ENCODE measurements at places on chromosomes 6 and 20.

GRCh38 chr6:13277231-13277630, 51.1 kb downstream of the TBC1D7 start:
- DNase-seq: no peak

GRCh38 chr20:46583411-46584214, 33.2 kb upstream of the OCSTAMP start:
- DNase-seq: no peak

DNA sequence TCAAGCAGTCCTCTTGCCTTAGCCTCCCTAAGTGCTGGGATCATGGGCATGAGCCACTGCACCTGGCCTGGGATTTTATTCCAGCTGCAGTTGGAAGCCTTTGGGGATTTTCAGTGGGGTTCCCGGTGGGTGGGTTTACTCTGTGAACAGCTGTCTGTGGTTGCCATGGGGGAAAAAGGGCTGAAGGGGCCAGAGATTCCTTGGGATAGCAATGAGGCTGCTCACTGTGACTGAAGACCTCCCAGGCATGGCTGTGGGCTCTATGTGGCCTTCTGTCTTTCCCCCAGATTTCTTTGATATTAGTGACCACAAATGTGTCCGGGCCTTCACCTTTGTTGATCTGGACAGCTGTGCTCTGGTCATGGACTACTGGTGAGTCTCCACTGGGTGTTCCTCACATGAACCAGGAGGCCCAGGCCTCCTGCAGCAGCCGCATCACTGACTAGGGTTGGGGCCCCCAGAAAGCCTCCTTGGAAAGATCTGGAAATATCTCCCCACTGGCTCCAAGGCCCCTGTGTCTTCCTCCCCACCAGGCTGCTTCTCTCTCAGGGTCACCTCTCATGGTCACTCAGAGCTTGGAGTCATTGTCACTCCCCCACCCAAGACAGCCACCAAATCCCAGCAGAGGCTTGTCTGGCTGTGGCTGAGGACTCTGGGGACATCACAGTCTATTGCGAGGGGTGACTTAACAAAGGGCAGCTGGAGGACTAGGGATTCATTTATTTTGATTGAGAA, 33.4 kb downstream of the EFCAB8 start:
- DNase-seq: no peak

- DNase-seq: no peak
Measured at GRCh38 chr20:43334080-43334479, 123.6 kb upstream of the SRSF6 start.

Data from activated CD4-positive, alpha-beta T cell treated with anti-CD3 and anti-CD28 coated beads, Interleukin-2, amount 50 U/mL, for 48 hours (primary cell).